ENCODE measurements at places on chromosomes 2 and 18.

- no peak for DNase-seq
Measured at GRCh38 chr2:71064754-71065621, 3.5 kb upstream of the NAGK start.

DNA sequence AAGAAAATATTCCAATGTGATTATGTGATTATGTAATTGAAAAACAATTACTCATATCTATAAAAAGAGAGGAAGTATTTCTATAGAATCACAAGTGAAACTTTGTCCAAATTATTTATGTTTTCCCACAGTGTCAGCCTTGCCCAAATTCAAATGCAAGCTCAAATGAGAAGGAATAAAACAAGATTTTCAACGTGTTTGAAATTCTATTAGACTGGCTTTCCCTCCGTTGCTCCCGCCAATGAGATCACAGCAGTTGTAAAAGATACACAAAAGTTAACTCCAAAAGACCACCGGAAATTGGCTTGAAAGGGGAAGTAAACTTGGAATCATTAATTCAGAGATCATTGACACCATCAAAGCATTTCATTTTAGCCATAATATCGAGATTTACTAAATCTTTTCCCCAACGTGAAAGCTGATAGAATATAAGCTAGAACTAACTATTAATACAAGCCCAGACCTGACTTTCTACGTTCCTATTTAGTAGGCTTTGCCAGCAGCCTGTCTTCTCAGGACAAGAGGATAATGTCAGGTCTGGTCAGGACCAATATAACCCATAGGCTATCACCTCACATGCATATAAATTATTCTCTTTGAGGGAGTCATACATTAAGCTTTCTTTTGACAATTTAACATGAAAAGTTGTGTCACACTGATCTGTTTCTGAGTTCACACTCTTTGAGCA, 222.6 kb upstream of the CHAC2 start:
- DNase-seq = no peak

DNA sequence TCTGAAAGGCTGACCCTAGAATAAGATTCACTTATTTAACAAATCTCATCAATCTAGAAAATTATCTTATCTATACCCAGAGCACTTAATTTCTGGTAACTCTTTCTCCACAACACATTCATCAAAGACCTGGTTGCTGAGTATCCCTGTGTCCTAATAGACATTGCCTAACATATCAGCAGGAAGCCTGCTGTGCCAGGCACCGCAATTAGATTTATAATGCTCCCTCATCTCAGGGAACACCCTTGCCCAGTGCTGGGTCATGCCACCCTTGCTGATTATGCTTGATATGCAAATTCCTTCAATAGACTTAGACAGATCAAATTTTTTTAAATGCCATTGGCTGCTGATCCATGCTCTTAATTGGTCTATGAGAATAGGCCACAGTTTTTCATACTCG, 3.8 kb downstream of the DSG1 start:
- no peak for DNase-seq

DNA sequence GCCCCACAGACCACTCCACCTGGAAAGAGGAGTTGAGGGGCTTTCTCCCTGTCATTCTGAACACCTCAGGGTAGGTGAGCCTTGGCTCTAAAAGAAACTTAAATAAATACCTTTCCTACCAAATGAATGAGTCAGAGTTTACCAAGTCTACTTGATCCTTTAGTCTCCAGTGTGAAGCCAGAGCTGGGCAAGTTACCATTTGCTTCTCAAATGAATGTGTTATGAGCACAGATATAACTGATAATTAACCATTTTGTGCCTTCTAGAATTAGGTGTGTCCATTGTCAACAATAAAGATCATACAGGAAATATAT, 347.7 kb downstream of the KIAA1328 start:
- DNase-seq = no peak

DNA sequence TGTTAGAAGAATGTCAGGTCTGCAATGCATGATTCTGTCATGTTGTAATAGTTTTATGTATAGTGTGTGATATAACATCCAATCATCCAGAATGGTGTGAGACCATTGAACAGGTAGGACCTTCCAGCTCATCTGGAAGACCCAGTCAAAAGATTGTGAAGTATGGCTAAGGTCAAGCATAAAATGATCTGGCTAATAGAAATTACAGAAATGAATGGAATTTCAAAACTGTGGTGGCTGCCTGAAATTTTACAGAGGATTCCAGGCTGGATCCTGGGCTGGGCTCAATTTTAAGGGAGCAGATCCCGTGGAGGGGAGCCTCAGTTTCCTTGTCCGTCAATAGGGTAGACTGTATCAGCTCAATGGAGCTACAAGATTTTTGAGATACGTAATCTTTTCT, 39.1 kb downstream of the ACKR3 start:
- DNase-seq = no peak

DNA sequence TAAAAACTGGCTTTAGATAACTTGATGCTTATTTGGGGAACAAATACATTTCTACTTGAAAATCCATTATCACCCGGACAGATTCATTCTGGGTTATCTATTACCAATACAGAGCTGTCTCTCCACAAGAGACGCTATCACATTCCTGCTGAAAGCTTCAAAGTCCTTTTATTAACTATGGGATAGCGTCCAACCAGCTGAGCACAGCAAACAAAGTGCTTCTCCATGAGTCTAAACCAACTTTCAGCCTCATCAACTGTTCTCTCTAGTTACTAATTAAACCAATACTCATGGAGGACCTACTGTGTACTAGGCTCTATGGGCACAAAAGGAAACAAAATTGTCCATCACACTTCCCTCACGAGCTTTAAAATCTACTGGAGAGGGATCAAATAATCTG, 132.8 kb downstream of the L3MBTL4 start:
- no peak for DNase-seq

- no peak for DNase-seq
Measured at GRCh38 chr2:16038621-16039020, 98.3 kb downstream of the MYCN start.

DNA sequence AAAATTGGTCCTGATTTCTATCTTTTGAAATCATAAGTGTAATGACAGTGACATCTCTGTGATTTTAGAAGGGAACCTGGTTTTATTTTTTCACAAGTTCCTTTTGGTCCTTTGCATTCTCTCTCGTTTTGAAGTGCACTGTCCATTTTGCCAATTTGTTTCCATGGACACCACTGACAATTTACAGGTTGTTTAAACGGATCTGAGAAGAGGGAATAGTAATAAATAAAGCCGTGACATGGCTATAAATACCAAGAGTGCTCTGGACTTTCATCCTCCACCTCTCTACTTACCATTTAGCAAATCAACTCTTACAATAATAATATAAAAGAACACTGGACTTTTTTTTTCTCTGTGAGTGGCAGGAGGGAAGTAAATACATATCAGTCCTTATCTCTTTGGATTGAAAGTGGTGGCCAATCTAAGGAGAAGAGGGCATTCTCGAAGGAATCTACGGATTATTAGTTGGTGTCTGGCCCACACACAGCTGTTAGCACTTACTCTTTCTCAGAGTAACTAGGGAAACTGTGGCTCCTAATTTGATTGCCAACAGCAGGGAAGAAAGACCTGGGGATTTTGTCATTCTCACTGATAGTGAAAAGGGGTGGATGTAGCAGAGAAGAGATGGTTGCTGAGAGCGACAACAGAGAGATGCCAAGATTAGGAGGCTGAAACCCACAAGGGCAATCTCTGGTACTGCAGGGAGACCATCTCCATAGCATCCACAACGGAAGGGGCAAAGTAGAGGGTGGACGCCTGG, 108.7 kb upstream of the FSHR start:
- peak; percentile 74 for DNase-seq

DNA sequence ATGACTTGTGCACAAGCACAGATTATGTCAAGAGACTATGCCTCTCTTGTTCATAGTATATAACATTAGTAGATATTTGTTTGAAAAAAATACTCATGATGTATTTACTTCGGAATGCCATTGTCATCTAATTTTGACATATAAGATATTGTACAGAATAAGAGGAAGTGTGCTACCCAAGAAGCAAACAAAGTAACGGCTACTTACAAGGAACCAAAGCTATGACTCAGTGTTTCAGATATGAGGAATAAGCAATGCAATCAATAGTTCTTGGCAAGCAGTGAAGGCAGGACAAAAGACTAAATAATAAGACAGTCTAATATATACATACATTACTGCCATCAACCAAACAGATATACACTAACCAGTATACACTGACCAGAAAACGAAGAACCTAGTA, 256.3 kb downstream of the CCDC178 start:
- DNase-seq = no peak

GRCh38 chr2:205712508-205712907, 30.2 kb downstream of the NRP2 start:
- no peak for DNase-seq

DNA sequence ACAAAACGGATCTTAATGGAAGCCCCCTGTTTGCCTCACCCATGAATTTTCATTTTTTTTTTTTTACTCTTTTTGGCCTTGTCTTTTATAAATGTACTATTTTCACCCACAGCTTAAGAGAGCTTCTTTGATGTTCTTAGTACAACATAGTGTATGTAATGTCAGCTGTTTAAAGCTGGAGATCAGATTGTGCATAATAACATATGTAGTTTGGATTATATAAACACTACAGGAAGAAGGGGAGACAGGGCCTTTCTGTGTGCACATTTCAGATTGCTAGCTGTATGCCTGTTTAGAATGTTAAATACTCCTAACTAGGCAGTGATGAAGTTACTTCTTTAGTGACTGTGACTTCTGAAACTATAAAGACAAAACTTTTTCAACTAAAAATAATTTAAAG, 2.1 kb upstream of the TANC1 start:
- DNase-seq = no peak

DNA sequence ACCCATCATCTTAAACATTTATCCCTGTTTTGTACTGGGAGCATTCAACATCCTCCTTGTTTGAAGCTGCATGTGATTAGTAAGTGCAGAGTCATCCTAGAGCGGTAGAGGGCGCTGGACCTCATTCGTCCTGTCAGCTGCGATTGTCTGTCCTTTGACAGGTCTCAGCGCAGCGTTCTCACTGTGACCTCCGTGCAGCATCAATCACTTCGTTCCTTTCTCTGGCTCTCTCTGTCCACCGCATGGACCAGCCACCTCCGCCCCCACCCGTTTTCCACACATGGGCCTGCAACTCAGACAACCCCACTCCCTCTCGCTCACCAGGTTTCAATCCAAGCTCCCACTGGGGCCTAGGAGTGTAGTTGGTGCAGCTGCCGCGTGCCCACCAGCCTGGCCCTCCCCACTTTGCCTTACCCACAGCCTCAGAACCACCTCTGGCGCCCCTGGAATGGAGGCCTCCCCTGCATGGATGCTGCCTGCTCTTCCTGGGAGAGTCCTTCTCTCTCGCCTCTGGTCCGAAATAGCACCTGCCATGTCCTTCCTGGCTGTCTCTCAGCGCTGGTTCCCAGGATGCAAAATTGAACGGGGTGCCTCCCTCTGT, 90.5 kb downstream of the NDUFA10 start:
- no peak for DNase-seq

GRCh38 chr2:203394519-203395227, 66.5 kb downstream of the ABI2 start:
- DNase-seq = no peak

DNA sequence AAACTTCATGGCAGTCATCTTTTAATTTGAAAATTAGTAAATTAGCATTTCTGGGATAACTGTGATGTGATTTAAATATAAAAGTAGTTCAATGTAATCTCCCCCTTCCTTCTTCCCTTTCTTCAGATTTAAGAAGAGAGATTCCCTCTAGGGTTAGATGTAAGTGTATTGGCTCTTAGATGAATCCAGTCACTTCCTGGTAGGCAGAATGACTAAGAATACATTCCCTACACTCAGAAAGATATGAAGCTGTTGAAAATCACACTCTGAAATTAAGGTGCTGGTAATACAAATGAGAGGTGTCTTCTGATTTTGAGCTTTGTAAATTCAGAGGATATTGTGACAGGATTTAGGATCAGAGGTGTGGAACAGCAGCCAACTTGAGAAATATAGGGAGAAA, 71.6 kb downstream of the TDRD15 start:
- no peak for DNase-seq

- DNase-seq = peak; percentile 32
Measured at GRCh38 chr2:133265432-133265949, 302.8 kb downstream of the NCKAP5 start.

GRCh38 chr18:49050452-49050851, 99.7 kb upstream of the SMAD7 start:
- no peak for DNase-seq

GRCh38 chr2:122081751-122082150, 326.3 kb downstream of the TSN start:
- DNase-seq = no peak

GRCh38 chr2:136052369-136053362, 65.3 kb downstream of the CXCR4 start:
- no peak for DNase-seq

DNA sequence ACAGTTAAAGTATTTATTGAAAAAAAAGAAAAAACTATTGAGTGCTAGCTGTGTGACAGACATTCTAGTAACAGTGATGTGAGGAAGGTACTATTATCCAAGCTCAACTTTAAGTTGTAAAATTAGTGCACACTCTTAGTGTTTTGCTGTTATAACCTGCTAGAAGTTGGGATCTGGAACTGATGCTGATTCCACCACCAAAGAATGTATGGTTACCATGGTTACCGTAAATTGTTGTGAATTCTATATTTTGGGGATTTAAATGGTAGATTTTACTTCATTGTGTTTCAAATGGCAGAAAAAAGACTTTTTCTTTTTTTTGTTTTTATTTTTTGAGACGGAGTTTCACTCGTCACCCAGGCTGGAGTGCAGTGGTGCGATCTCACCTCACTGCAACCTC, 5.3 kb downstream of the AGFG1 start:
- no peak for DNase-seq

DNA sequence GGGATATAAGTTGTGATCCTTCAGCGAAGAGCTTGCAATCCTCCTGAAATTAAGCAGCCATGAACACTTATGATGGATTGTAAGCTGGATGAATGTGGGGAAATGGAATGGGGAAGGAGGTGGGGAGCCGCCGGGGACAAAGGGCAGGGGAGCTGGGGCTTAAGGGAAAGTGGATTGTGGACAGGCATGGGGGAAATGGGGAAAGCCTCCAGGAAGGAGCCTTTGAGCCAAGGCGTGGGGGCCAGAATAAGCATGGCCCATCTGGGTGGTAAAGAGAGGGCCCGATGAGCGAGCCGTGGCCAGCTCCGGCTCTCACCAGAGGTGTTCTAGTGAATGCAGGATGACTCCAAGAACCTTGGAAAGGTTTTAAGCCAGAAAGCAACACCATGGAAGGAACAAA, 124.0 kb downstream of the SMAD7 start:
- no peak for DNase-seq
